ENCODE measurements at places on chromosomes 13 and 19.

DNA sequence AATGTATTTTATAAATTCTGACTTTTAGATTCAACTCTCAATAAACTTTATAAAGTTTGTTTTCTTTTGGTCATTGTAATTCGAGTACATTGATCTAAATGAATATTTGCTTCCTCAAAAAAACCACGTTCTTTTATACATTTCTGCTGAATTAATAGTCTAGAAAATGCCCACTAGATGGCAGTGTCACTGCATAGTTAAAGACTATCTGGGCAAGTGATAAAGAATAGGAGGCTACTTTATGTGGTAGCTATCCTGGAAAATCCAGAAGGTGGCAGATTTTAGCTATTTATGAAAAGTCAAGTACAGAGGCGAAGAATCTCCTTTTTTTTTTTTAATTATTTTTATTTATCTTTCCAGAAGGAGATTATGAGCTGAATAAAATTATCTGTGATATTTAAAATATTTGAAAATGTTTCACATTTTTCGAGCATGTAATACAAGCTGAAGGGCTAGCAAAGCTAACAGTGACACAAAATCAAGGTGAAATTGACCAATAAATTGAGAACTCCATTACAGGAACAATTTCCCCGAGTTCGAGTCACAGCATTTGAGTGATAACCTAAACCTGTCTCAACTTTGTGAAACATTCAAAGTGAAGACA is 221.8 kb downstream of the OLFM4 start:
- peak; percentile 85 for DNase-seq

DNA sequence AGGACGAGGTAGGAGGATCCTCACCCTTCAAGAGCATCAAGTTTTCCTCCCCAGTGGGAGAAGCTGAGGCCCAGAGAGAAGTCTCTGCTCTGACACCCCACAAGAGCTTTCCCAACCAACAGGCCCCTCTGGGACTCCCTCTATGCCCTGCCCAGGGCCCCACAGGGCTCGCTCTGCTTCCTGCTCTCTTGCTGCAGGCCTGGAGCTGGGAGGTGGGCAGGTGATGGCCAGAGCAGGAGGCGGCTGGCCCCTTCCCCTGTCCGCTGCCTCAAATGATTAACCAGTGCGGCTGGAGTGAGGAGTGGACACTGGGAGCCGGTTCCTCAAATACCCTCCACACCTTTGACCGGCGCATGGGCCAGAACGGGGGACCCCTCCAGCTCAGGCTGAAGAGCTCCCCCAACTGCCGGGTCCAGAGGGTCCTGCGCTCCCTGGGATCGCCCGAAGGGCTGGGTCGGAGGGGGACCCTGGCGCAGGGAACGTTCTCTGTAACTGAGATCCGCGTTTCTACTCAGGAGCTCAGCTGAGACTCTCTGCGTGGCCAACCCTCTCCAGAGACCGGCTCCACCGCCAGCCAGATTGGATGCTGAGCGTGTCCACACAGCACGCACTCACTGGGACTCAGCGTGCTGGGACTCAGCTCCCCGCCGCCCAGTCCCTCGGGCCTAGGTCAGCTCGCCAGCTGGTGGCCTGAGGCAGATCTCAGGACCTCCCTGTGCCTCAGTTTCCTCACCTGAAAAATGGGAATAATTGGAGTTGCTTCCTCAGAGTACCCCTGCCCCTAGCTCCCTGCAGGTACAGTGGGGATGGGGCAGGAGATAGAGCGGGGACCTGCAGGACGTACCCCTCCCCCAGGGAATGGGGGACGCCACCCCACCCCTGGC is 6.7 kb upstream of the ONECUT3 start:
- DNase-seq = peak; percentile 50

- DNase-seq = no peak
Measured at GRCh38 chr19:14519860-14520407, 1.7 kb upstream of the DNAJB1 start.

DNA sequence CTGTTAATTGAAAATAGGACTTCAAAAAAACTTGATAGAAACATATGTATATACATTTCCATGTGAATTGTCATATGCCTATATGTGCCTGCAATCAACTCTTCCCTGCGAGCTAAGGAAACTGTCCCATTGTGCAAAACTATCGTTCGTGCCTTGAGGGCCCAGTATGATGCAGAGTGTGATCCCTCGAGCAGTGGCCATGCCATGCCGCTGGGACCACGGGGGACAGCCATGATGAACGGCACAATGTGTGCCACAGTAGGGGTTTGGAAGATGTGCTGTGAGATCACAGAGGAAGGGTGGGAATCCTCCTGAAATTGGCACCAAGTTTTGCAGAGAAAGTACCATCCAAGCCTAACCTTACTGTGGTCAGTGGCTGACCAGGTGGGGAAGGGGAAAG is 118.1 kb upstream of the SOX1 start:
- DNase-seq = no peak

- DNase-seq = no peak
Measured at GRCh38 chr19:12603714-12604113, 6.9 kb downstream of the ZNF490 start.

DNA sequence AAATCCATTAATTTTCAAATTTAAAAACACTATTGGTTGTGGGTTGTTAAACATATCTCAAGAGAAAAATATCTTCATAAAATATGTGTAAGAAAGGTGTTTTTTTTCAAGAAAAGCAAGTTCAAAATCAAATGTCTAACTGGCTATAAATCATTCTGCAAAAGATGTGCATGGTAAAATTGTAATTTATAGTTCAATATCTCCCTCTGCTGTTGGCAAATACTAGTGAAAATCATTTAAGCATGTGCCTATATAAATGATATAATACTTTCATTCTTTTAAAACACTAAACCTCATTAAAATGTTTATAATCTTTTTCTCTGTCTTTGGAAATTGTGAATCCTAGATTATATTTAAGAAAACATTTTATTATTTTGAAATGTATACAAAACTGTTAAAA is 17.2 kb upstream of the SLITRK6 start:
- DNase-seq = peak; percentile 3

DNA sequence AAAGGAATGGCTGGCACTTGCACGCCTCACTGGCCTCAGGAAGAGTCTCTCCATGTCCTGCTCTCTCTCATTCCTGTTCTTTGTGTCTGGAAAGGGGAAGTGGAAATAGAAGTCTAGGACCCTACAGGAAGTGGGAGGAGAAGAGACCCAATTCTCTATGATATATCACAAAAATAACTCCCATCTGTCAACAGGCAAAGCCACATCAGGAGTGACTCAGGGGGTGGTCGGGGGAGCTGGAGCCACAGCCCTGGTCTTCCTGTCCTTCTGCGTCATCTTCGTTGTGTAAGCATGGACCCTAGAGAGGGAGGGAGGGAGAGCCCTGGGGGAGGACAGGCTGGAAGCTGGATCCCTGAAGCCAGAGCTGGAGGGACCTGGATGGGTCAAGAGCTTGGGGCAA is 3.0 kb downstream of the SIGLEC9 start:
- DNase-seq = no peak

Data from mesendoderm (in vitro differentiated cells).